ENCODE measurements at places on chromosomes 7 and 10. TPM values are rescaled to one million over a fixed set of nuclear protein-coding genes. Genes with fewer than 3 reads are reported as not detected.
A peak's percentile ranks its signal among the peaks of the same experiment; 100 is the strongest.

Gene RSBN1L
- total RNA-seq, result 21.3 TPM

Gene CTAGE4
- 2.3 TPM for total RNA-seq

Gene NFE2L3
- total RNA-seq, result 4.0 TPM

Gene LOXL4
- total RNA-seq, result 2.3 TPM

- no peak overlapping the region for H3K27ac ChIP-seq
- H3K4me3 ChIP-seq, result no peak overlapping the region
- H3K27me3 ChIP-seq, result no peaks in the 10 kb centered on the region
Observed at GRCh38 chr7:3917436-3917835, 616.4 kb downstream of the SDK1 start.

DNA sequence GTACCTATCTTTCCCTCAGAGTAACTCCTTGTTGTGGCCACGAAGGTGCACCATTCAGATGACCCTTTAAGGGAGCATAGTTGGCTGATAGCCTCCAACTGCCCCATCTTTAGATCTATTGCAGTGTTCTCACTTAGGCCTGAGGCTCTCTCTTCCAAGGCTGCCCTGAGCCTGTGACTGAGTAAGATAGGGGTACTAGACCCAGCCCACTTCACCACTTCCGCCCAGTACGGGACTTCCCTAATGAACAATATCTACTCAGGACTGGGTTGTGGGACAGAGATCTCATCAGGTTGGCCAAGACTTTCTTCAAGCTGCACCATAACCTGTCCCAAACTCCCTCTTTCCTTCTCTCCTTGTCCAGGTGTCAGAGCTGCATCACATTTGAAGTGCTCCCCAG lies 5.7 kb upstream of the GNAI1 start:
- H3K4me3 ChIP-seq, result no peak overlapping the region
- H3K27ac ChIP-seq, result no peak overlapping the region
- DNase-seq, result no peak
- H3K36me3 ChIP-seq, result no peaks in the 10 kb centered on the region

DNA sequence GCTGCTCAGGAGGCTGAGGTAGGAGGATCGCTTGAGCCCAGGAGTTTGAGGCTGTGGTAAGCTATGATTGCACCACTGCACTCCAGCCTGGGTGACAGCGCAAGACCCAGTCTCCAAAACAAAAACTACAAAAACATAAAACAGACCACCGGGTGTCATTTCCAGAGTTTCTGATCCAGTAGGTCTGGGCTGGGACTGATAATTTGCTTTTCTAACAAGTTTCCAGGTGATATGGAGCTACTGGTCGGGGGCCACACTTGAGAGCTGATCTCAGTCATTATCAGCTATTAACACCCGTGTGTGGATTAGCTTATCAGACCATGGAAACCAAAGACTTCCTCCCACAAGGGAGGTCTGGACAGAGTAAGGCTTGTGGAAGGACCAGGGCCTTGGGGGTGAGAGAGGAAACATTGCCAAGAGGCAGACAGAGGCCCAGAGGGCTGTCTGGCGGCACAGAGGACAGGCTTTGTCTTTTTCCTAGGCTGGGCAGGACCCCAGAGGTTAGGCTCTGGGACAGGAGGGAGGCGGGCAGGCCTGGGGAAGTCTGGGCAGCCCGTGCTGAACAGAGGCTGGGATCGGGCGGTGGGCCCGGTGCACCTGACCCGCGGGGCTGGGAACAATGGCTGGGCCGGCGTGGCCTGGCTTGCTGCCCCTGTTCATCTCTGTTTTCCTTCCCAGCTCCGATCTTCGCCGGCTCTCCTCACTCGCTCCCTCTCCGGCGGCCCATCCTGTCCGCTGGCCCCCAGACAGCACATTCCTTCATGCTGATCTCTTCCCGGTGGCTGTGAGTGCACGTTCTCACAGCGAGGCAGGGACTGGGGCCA lies 25.2 kb downstream of the TMEM270 start:
- no peak overlapping the region for H3K27ac ChIP-seq
- H3K27me3 ChIP-seq, result no peaks in the 10 kb centered on the region
- no peak overlapping the region for H3K4me3 ChIP-seq
- no peaks in the 10 kb centered on the region for H3K36me3 ChIP-seq
- no peak for DNase-seq

DNA sequence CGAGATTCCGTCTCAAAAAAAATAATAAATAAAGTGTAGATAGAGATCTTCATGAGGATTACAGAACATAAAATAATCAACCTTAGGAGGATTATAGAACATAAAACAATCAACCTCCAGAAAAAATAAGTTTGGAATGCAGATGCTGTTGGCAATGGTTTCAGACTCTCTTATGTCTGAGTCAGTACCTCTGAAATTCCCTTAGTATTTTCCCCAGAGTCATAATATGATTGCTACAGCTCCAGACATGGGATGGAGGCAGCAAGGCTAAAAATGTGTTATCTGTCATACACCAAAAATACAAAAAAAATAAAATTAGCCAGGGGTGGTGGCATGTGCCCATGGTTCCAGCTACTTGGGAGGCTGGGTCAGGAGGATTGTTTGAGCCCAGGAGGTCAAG lies 22.2 kb downstream of the CADPS2 start:
- no peaks in the 10 kb centered on the region for H3K4me1 ChIP-seq
- DNase-seq, result no peak
- H3K27ac ChIP-seq, result no peak overlapping the region
- no peak overlapping the region for H3K4me3 ChIP-seq

GRCh38 chr7:84786073-84786472 lies 400.8 kb downstream of the SEMA3D start:
- no peaks in the 10 kb centered on the region for H3K27me3 ChIP-seq
- no peak for DNase-seq
- peaks cover 5% of the 10 kb centered on the region for H3K4me1 ChIP-seq
- no peaks in the 10 kb centered on the region for H3K36me3 ChIP-seq
- H3K27ac ChIP-seq, result no peak overlapping the region
- H3K4me3 ChIP-seq, result no peak overlapping the region

GRCh38 chr10:125607689-125608290 lies 75.2 kb downstream of the TEX36 start:
- no peaks in the 10 kb centered on the region for H3K4me1 ChIP-seq
- H3K36me3 ChIP-seq, result no peaks in the 10 kb centered on the region
- DNase-seq, result no peak
- H3K27ac ChIP-seq, result no peak overlapping the region

DNA sequence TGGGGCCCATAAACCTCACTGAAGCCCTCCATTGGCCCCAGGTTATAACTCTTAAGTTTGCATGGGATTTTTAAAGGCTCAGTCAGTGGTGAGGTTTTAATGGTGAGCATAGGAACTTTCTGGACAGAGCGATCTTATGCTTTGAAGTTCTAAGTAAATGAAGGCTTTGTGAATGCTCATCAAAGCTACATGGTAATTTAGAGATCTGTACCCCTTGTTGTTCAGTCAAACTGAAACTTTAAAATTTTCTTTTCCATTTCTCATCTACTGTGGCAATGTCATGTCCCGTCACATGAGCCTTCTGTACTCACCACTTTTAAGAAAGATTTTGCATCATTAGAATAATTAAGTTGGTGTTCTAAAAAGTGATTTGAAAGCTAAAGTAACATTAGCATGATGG lies 39.9 kb downstream of the CHN2 start:
- H3K27me3 ChIP-seq, result no peaks in the 10 kb centered on the region
- H3K4me1 ChIP-seq, result no peaks in the 10 kb centered on the region
- H3K4me3 ChIP-seq, result no peak overlapping the region
- H3K27ac ChIP-seq, result no peak overlapping the region
- no peaks in the 10 kb centered on the region for H3K36me3 ChIP-seq

DNA sequence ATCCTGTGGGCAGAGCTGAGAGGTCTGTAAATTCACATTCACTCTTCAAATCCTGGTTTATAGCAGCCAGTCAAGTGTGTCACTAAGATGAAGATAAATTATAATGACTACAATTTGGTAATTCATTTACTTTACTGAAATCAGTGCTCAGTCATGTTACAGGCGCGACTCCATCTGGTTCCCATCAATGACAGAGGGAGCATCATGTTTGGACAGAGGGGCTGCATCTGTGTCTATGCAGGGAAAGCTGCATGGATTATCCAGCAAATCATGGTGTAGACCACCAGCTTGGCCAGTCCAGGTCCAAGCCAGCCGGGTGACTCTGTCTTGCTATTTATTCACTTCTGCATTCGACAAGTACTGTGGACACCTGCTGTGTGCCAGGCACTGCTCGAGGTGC lies 214.1 kb upstream of the ZNF32 start:
- H3K27ac ChIP-seq, result no peak overlapping the region
- no peaks in the 10 kb centered on the region for H3K4me1 ChIP-seq
- H3K27me3 ChIP-seq, result no peaks in the 10 kb centered on the region
- no peak overlapping the region for H3K4me3 ChIP-seq
- no peak for DNase-seq

DNA sequence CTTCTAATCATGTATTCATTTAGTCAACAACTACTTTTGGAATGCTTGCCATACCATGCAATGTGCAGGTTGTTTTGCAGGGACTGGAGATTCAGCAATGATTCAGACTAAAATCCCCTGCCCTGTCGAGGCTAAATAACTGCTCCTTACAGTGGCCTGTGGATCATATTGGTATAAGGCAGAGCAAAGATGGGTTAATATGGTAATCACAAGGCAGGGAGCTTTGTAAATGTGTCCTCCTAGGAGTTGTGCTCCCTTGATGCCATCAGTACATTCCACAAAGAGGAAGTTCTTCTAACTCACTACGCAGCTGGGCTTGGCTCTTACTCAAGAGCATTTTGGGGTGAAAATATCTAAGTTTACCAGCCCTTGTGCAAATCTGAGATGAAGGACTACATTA lies 614 bp upstream of the IFIT2 start:
- peak; percentile 68 for DNase-seq
- H3K36me3 ChIP-seq, result peaks cover 7% of the 10 kb centered on the region
- H3K27me3 ChIP-seq, result no peaks in the 10 kb centered on the region
- peaks cover 45% of the 10 kb centered on the region for H3K4me1 ChIP-seq

GRCh38 chr7:18407385-18407784 lies 88.2 kb upstream of the HDAC9 start:
- no peaks in the 10 kb centered on the region for H3K27me3 ChIP-seq
- H3K4me1 ChIP-seq, result peaks cover 8% of the 10 kb centered on the region
- no peak overlapping the region for H3K4me3 ChIP-seq
- H3K27ac ChIP-seq, result no peak overlapping the region
- H3K36me3 ChIP-seq, result no peaks in the 10 kb centered on the region
- no peak for DNase-seq

- no peak for DNase-seq
- H3K4me3 ChIP-seq, result no peak overlapping the region
- H3K4me1 ChIP-seq, result peaks cover 8% of the 10 kb centered on the region
- H3K36me3 ChIP-seq, result no peaks in the 10 kb centered on the region
- no peaks in the 10 kb centered on the region for H3K27me3 ChIP-seq
- H3K27ac ChIP-seq, result peak overlapping the region; percentile 75
Observed at GRCh38 chr7:130350945-130351790, 6.6 kb downstream of the CPA5 start.

DNA sequence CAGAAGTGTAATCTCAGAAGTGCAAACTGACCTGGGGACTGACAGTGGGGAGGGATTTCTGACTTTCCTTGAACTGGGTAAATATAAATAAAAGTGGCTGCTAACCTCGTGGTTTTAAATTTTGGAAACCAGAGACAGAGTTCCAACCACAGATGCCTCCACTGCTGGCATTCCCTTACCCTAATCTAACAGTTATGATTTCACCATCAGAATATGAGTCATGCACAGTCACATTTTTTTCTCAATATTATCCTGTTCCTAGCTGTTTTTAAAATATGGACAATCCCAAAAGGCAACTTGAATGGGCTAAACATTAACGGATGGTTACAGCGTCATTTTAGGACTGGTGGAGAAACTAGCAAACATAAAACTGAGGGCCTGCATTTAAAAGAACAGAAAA lies 264.3 kb upstream of the INHBA start:
- no peak overlapping the region for H3K4me3 ChIP-seq
- H3K27me3 ChIP-seq, result no peaks in the 10 kb centered on the region
- no peaks in the 10 kb centered on the region for H3K4me1 ChIP-seq
- H3K36me3 ChIP-seq, result peaks cover 12% of the 10 kb centered on the region

GRCh38 chr7:105829681-105830322 lies 46.6 kb downstream of the ATXN7L1 start:
- no peaks in the 10 kb centered on the region for H3K27me3 ChIP-seq
- no peaks in the 10 kb centered on the region for H3K36me3 ChIP-seq
- peaks cover 15% of the 10 kb centered on the region for H3K4me1 ChIP-seq
- no peak overlapping the region for H3K4me3 ChIP-seq

DNA sequence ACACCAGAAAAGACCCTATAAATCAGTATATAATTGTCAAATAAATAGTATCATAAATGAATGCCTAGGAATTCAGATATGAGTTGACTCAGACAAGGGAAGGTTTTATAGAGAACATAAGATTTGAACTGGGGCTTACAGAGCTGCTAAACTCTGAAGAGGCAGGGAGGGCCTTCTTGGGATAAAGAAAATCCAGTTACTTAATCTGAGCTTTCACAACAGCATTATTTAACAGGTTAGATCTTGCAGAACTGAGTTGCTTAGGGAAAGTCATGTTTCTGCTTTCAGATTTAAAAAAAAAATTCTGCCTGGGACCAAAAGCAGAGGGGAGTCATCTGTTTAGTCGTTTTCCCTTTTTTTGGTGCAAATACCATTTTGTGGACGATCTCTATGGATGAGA lies 594.8 kb upstream of the FZD8 start:
- H3K4me1 ChIP-seq, result no peaks in the 10 kb centered on the region
- H3K27ac ChIP-seq, result no peak overlapping the region
- no peaks in the 10 kb centered on the region for H3K27me3 ChIP-seq
- no peak for DNase-seq

DNA sequence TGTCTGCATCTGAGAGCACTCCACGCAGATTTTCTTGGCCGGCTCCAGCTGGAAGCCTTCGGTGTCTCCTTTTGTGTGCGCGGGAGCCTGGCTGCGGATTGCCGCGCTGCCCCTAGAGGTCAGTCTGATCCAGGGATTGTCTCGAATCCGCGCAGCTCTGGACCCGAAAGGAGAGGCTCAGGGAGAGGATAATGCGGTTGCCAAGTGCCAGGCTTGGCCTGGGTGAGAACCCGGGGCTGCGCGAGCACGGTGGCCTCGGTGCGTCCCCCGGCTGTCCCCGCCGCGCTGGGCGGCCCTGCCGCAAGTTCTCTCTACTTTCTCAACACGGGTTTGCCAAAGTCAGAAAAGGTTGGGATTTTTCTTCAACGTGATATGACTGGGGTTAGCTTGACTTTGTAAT lies 140.9 kb downstream of the ADCYAP1R1 start:
- no peaks in the 10 kb centered on the region for H3K4me1 ChIP-seq
- H3K4me3 ChIP-seq, result no peak overlapping the region
- H3K27ac ChIP-seq, result no peak overlapping the region
- H3K27me3 ChIP-seq, result peaks cover 3% of the 10 kb centered on the region
- peak; percentile 41 for DNase-seq
- H3K36me3 ChIP-seq, result no peaks in the 10 kb centered on the region

GRCh38 chr7:127438836-127439235 lies 46.3 kb upstream of the ZNF800 start:
- H3K36me3 ChIP-seq, result no peaks in the 10 kb centered on the region
- H3K4me1 ChIP-seq, result no peaks in the 10 kb centered on the region
- H3K27me3 ChIP-seq, result no peaks in the 10 kb centered on the region

- no peak overlapping the region for H3K4me3 ChIP-seq
- no peak overlapping the region for H3K27ac ChIP-seq
- H3K27me3 ChIP-seq, result no peaks in the 10 kb centered on the region
- no peaks in the 10 kb centered on the region for H3K36me3 ChIP-seq
- no peak for DNase-seq
Observed at GRCh38 chr10:5013385-5013784, 9.7 kb upstream of the AKR1C2 start.

Measured in adrenal gland (tissue), 19 donors.